Kasumi-1 (cell line): ENCODE measurements at places on chromosomes 16 and 17.

- DNase-seq: no peak
Observed at GRCh38 chr16:17439580-17439979, 31.2 kb downstream of the XYLT1 start.

GRCh38 chr17:42797067-42798007 lies 1.2 kb downstream of the COA3 start:
- no peak for DNase-seq

DNA sequence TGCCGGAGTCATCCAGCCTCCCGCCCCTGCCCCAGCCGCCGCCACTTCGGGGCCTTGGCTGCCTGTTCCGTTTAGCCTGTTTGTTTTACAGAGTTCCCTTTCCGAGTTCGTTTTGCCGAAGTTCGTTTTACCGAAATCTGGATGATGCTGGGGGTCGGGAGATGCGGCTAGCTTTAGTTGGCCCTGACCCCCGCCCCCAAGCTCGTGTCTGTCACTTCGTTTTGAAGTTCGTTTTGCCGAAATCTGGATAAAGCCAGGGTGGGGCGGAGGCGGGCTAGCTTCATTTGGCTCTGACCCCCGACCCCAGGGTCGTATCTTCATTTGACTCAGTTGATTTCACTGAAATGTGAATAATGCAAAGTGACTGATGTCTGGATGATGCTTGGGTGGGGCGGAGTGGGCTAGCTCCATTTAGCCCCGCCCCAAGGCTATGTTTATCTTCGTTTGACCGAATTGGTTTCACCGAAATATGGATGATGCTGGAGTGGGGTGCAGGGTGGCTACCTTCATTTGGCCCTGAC lies 591 bp downstream of the PSMD7 start:
- peak; percentile 17 for DNase-seq

- no peak for DNase-seq
Observed at GRCh38 chr17:3335876-3336275, 37.7 kb upstream of the OR3A1 start.

DNA sequence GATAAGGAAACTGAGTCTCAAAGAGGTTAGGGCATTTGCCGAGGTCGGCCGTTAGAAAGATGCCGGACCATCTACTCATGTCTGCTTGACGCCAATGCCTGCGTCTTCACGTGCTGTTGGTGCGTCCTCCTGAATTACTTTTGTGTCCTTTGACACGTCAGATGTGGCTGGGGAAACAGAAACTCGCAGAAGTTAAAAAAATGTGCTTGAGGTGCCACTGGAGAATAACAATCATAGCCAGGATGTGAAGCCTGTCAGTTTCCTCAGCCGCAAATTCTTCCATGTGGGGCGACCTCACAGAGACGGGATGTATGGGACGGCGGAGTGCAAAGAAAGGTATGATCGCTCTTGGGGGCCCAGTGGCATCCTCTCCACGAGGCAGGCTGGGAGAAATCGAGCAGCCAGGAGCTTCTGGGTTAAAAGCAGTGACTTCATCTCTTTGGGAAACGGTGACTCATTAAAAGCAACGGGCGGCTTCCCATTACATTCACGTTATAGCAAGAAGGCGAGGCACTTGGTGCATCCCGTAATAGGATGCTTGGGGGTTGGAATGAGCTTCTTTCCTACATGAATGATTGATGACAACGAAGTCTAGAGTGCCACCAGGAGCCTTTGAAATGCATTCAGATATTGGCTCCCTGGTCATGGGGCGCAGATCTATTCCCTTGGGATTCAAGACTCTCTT lies 67.8 kb downstream of the BMERB1 start:
- no peak for DNase-seq

- no peak for DNase-seq
Observed at GRCh38 chr16:12063004-12063395, 86.5 kb downstream of the SNX29 start.

DNA sequence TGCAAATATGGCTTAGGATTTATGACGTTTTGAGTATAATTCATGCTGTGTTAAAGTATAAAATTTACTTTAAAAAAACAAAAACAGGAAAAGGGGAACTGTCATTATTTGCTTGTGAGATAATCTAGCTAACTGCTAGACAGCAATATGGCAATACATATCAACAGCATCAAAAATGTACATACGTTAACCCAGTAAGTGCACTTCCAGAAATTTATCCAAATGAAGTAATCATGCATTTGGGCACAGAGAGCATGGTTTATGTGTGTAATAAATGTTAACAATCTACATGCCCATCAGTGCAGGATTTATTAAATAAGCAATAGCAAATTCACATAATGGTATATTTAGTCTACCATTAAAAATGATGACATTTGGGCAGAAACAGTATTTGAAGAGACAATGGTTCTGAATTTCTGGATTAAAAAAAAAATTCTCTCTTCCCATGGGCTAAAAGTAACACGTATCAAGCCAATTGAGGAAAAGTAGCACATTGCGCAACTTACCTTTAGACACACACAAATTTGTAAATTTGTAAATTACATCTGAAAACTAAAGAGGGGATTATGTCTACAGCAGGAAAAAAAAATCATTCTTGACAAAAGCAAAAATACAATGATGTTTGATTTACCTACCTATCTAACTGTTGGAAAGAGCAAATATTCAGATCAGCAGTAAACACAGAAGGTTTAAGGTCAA lies 80.2 kb downstream of the CACNG1 start:
- no peak for DNase-seq

DNA sequence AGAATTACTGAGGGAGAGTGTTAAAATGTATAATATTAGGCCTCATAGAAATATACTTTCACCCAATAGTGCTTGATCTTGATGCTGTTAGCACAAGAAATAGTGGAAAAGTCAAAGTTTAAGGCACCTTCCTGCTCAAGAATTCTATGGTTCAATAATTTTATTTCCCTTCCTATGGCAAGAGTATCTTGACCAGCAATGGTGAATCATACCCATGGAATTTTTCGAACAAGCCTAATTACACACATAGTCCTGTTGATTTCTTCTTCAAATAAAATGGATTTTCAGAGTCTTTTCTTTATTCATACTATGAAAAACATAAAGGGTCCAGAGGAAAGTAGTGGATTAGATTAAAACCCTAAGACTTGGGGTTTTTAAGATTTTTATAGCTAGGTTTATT lies 810.6 kb downstream of the CDH11 start:
- no peak for DNase-seq

- DNase-seq: no peak
Observed at GRCh38 chr17:77677211-77677610, 281.3 kb upstream of the TNRC6C start.

DNA sequence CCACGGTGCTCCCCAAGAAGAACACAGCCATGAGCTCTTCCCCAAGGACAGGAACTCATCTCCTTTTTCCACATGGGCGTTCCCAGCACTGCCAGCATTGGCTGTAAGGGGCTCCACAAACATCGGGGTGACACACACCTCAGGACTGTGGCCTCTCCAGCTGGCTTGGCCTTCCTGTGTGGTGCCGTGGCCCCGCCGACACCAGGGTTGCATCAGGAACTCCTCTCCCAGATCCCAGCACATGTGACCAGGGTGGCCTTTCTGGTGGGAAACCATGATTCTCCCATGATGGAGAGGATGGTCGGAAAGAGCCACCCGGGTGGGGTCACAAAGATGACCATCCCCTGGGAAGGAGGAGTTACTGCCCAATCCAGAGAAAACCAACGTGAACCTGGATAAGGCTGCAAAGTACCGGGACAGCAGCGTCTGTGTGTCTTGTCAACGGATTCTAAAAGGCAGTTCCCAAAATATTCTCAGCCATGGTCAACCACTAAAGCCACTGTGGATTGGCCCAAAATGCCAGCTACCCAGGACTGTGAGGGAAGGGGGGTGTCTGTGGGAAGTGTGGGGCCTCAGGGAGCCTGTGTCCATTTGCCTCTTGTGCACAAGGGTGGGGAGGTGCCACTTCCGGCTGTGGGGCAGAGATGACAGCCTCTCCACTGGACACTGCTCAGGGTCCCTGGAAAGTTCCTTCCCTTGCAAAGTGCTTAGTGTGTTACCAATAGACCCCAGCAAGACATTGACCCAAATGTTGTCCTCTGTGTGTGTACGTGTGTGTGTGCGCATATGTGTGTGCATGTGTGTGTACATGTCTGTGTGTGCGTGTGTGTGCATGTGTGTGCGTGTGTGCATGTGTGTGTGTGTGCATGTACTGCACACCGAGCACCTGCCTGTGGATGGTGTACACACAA lies 78.0 kb upstream of the CBX4 start:
- no peak for DNase-seq

GRCh38 chr17:65787503-65787902 lies 226.1 kb upstream of the AXIN2 start:
- no peak for DNase-seq

GRCh38 chr17:74369221-74369620 lies 1.9 kb downstream of the GPR142 start:
- DNase-seq: peak; percentile 89

- DNase-seq: no peak
Observed at GRCh38 chr17:28334666-28335200, 539 bp downstream of the IFT20 start.

DNA sequence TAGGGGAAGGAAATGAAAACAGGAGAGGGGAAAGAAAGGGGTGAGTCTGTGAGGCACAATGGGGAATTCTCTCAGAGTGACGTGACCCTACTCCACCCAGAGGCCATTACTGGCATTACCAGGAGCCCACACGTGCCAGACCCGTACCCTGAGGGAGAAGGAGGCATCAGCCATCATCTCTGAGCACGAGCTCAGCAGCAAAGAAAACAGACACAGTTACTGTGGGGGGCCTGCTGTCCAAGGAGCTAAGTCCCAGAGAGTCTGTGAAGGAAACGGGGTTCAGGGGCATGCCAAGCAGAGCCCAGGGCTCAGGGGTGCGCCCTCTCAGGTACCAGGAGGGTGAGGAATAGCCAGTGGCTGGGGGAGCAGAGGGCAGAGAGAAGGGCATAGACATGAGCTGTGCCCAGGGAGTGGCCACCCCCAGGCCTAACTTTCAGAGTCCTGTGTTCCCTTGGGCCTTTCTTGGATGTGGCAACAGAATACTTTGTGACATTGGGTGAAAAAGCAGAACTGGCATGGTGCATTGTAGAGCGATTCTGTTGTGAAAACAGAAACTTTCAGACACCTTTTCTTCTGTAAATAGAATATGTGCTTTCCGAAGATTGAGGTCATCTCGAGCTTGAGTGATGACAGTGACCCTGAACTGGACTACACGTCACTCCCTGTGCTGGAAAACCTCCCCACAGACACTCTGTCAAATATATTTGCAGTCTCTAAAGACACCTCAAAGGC lies 11.3 kb downstream of the TAF1C start:
- peak; percentile 43 for DNase-seq

- DNase-seq: no peak
Observed at GRCh38 chr16:86026916-86027315, 128.0 kb downstream of the IRF8 start.

- peak; percentile 13 for DNase-seq
Observed at GRCh38 chr17:42969001-42969581, 4.8 kb upstream of the AARSD1 start.

- DNase-seq: no peak
Observed at GRCh38 chr16:87550495-87550961, 51.8 kb upstream of the JPH3 start.

DNA sequence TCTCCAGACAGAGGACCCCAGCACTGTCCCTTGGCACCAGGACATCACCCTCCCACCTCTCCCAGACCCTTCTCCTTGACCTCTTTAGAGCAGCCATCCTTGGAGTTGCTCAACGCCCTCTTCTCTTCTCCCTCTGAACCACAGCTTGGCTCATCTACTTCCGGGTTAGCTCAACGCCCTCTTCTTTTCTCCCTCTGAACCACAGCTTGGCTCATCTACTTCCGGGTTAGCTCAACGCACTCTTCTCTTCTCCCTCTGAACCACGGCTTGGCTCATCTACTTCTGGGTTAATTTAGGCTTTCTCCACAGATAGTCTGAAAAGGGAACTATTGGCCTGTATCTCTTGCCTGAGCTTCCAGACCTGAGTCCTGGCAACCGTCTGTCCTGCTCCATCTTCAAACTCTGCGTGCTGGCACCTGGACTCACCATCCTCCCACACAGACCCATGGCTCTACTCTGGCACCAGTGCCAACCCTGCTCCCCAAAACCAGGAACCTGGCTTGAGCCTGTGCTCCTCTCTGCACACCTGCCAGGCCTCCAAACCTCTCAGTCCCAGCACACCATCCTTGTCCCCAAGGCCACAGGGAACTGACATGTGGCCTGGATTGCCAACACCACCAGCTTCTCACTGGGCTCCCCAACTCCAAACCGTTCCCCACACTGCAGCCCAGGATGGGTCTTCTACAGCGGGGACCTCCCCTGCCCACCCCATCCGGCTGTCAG lies 25.3 kb upstream of the FAAP100 start:
- peak; percentile 35 for DNase-seq

DNA sequence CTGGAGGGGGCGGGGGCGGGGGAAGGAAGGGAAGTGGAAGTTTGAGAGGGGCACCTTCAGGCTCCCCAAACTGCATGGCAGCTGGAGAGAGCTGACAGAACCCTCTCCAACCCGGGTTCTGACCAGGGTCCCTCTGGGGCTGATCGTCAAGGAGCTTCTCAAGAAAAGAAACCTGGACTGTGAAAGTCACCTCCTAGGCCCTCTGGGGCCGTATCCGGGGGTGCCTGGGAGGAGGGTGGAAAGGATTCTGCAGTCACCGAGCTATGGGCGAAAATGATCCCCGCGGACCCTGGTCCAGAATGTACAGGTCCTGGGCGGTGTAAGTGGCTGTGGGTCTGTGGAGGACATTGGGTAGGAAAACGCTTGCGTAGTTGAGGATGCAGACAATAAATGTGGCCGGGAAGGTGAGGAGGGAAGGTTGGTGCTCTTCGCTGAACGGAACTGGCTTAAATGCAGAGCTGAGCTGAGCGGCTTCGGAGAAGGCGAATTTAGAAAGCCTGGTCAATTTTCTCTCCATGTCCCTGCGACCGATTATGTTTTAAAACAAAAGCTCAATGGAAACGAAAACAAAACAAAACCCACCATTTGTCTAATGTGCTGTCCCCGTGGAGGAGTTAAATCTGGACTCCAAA lies 3.6 kb upstream of the LHX1 start:
- no peak for DNase-seq

DNA sequence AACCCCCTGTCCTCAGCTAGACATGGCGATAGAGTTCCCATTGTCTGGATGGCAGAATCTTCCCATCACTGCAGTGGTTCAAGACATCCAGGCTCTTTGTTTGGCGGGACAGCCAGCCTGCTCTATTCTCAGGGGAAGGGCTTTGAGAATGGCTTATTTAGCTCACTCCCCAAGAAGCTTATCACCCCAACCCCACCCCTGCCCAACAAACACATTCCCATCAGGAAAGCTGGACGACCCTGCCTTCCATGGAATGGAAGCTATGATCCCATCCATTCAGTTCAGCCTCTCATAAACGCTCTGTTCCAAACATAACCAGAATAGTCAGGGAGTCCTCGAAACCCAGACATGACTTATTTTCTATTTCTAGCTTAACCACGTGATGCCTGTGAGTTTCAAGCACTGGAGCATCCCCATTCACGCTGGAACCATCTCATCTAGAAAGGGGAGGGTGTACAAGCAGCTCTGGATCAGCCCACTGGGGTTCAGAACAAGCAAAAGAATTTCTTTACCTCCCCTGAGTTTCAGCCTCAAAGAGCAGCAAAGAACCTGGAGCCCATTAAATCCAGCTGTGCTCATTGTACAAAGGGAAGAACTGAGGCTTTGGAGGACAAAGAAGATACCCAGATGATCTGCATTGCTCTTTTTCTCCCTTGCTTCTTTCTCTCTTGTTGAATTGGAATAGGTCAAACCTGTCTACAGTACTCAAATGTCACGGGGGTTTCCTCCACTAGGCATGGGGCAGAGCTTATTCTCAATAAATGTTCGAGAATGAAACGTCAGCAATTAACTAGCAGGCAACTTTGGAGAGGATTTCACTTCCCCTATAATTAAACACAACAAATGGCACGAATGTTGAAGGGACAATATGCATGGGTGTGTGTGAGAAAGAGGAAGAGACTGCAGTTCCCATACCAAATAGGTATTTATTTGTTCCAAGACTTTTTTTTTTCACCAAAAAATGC lies 93.1 kb downstream of the XYLT1 start:
- DNase-seq: peak; percentile 15
